Activated naive CD4-positive, alpha-beta T cell treated with anti-CD3 and anti-CD28 coated beads, Interleukin-2, amount 10 ng/mL, durations not matched to agents 7 days and 5 days (primary cell): ENCODE measurements at places on chromosomes 4 and X.

GRCh38 chr4:8504279-8505007, 63.9 kb downstream of the TRMT44 start:
- H3K27ac ChIP-seq = no peak overlapping the region
- no peak overlapping the region for H3K4me3 ChIP-seq
- H3K27me3 ChIP-seq = peaks cover 3% of the 10 kb centered on the region
- no peaks in the 10 kb centered on the region for H3K4me1 ChIP-seq
- DNase-seq = no peak

DNA sequence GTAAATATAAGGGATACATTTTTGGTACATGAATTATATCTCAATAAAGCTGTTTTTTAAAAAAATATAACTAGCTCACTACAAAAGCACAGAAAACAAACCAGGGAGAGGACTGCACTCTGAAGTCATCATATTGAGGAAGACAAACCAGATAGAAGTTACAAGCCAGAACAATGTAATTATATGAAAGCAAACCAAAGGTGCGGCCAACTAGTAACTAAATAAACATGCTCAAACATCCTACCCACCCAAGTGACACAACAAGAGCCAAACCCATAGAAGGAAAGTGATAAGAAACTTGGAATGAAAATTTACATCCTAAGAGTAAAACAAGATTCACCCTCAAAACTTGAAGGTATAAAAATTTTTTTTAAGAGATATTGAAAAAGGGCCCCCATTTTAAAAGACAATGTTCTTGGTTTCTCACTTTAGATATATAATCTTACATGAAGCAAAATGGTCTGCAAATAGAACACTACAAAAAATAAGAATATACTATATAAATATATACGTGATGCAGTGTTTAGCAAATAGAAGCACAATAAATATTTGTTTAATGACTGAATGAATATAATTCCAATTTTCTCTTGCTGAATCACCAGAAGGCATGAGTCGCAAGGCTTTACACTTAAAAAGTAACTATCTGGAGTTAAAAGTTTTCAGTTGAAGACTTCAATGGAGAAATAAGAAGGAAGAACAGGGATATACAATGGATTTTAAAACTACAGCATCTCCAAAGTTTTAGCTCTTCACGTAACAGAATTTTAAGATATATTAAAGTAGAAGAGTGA, 4.0 kb upstream of the SH3D19 start:
- peaks cover 35% of the 10 kb centered on the region for H3K27me3 ChIP-seq
- H3K4me1 ChIP-seq = peaks cover 7% of the 10 kb centered on the region
- peaks cover 2% of the 10 kb centered on the region for H3K36me3 ChIP-seq

DNA sequence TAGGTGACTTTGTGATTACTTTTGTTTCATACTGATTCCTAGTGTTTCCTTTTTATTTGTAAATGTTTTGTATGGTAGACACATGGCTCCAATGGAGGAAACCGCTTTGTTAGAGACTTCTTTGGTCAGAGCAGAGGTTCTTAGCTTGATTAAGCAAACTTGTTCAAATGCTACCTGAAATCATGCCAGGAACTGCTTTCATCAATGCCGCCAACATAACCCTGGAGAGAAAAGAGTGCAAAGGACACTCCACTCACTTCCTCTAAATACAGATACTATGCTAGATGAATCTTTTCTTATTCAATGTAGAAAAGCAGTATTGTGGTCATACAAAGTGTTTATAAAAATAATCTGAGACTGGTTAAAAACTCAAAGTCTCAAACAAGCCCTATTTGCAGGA, 25.7 kb upstream of the COX7B2 start:
- H3K4me1 ChIP-seq = no peaks in the 10 kb centered on the region
- DNase-seq = no peak
- H3K27me3 ChIP-seq = no peaks in the 10 kb centered on the region
- no peak overlapping the region for H3K4me3 ChIP-seq
- no peaks in the 10 kb centered on the region for H3K36me3 ChIP-seq

DNA sequence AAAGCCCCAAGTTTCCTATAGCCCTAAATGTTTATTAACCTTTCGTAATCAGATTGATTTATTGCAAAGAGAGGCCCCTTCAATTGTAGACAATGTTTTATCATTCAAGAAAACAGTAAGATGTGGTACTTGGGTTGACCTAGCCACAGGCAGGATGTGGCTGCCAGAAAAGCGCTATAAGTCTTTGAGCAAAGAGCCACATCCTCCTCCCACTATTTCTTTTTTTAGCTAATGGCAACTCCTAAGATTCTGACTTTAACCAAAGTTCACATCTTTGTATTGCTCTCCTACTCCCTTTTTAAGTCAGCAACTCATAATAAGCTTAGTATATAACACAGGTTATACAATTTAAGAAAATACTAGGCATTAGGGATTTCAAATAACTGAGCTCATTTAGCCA, 70.7 kb upstream of the PPP3CA start:
- peak; percentile 83 for DNase-seq
- peak overlapping the region; percentile 64 for H3K4me3 ChIP-seq
- peaks cover 21% of the 10 kb centered on the region for H3K36me3 ChIP-seq
- peaks cover 55% of the 10 kb centered on the region for H3K4me1 ChIP-seq

- H3K4me3 ChIP-seq = no peak overlapping the region
- no peaks in the 10 kb centered on the region for H3K4me1 ChIP-seq
- no peaks in the 10 kb centered on the region for H3K36me3 ChIP-seq
- no peak for DNase-seq
These were observed 22.8 kb upstream of the FMR1NB start for GRCh38 chrX:147958291-147958690.

DNA sequence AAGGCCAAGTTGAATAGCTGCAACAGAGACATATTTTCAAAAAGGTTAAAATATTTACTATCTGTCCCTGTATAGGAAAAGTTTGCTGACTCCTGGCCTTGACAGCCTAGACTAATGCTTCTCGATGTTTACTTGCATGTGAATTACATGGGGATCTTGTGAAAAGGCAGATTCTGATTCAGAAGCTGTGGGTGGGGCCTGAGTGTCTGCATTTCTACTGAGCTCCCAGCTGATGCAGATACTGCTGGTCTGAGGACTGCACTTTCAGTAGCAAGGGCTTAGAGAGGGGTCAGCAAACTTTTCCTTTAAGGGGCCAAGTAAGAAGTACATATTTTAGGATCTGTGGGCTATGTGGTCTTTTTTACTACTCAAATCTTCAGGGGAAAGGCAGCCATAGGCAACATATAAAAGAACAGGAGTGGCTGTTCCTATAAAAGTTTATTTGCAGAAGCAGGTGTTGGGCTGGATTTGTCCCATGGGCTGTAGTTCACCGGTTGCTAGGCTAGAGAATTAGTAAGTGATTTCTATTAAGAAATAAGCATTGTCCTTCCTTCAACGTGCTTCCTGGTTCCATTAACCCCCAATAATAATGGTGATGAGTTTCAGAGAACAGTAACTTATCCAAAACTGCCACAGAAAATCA, 97.2 kb upstream of the PDE5A start:
- no peaks in the 10 kb centered on the region for H3K36me3 ChIP-seq
- H3K4me3 ChIP-seq = no peak overlapping the region
- no peak overlapping the region for H3K27ac ChIP-seq
- no peak for DNase-seq
- no peaks in the 10 kb centered on the region for H3K4me1 ChIP-seq
